ENCODE measurements at places on chromosomes 12 and 14.

GRCh38 chr12:109592195-109592904 lies 18.8 kb downstream of the MVK start:
- no peak for DNase-seq

GRCh38 chr12:29744365-29744764 lies 39.4 kb downstream of the TMTC1 start:
- DNase-seq: no peak

DNA sequence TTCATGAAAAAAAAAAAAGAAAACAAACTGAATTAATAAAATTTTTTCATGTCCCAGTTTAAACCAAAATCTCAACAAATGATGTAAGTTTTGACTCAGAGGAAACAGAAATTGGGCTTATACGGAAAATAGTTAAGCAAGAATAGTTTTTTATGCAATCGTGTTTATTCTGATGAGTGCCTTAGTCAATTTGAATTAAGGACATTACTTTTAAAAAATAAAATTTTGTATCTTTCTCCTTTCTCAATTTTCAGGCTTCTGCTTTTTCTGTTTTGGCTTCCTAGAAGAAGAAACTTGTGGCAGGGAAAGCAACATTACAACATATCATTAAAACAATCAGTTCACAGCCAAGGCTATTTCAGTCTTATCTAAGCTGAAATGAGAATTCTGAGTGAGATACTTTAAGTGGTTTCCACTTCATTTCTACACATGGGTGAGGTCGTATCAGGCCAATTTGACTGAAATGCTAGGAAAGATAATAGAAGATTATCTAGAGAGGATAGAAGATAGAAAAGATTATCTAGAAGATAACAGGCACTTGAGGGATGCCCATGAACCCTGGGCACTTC lies 52.4 kb downstream of the BCL2L14 start:
- DNase-seq: no peak

DNA sequence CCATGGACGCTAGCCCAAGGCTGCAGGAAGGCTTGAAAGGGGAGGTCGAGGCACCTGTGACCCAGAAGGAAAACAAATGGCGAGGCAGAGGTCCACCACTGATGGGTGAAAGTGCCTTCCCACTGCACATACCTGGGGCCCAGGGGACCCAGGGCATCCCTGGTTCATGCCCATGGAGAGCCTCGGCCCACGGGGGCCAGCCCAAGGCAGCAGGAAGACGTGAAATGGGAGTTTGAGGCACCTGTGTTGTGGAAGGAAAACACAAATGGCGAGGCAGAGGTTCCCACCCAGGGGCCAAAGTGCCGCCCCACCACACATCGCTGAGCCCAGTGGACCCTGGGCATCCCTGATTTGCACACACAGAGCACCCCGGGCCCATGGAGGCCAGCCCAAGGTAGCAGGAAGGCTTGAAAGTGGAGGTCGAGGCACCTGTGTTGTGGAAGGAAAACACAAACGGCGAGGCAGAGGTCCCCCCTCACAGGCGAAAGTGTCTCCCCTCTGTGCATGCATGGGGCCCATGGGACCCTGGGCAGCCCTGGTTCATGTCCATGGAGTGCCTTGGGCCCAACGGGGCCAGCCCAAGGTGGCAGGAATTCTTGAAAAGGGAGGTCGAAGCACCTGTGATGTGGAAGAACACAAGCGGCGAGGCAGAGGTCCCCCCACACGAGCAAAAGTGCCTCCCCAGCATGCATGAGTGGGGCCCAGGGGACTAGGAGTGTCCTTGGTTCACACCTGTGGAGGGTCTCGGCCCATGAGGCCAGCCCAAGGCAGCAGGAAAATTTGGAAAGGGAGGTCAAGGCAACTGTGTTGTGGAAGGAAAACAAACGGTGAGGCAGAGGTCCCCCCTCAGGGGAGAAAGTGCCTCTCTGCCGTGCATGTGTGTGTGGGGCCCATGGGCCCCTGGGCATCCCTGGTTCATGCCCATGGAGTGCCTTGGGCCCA lies 383.3 kb downstream of the ALG10 start:
- DNase-seq: no peak

Measured in ACHN (cell line).